Activated naive CD8-positive, alpha-beta T cell treated with anti-CD3 and anti-CD28 coated beads, Interleukin-2, amount 50 U/mL, for 24 hours (primary cell): ENCODE measurements at places on chromosomes 6 and 20.
A peak's percentile ranks its signal among the peaks of the same experiment; 100 is the strongest.

GRCh38 chr6:80197474-80197873 is 91.0 kb downstream of the BCKDHB start:
- DNase-seq: no peak

DNA sequence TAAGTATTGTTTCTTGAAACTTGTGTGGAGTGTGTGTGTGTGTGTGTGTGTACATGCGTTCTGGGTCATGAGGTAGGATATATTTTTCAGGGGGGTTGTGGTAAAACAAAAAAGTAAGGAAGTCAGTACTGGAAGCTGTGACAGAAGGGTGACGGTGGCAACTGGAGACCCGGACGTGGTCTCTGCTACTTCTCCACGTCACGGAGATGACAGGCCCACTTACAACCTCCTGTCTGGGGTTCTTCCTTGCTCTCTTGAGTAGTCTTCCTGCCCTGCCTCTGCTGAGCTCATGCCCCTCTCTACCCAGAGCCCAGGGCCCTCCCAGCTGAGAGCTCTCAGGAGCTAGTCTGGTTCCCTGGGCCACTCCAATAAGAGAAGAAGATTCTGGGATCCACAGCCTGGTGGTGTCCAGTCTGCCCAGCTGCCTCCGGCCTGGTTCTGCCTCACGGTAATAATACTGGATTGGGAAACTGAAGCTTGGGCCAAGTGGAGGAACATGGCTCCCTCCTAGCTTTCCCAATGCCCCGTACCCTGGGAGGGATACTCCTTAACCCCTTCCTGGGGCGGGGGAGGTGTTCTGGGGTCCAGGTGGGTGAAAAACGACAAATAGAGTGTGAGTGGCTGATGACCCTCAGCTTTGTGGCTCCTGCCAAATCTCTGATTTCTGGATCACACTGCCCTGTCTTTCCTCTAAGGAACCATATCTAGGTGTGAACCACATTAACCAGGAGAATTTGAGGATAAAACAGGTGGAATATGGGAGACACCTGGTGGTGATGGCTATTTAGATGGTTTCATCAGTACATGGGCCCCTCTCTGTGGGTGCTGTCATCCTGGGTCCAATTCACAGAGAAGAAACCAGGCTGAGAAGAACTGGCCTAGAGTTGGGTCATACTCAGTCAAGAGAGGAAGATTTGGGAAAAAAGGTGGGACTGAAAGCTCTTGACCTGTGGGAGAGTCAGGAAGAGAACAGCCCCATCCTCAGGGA is 27.2 kb downstream of the VEGFA start:
- DNase-seq: no peak

GRCh38 chr20:7505835-7506221 is 434.4 kb downstream of the HAO1 start:
- no peak for DNase-seq

DNA sequence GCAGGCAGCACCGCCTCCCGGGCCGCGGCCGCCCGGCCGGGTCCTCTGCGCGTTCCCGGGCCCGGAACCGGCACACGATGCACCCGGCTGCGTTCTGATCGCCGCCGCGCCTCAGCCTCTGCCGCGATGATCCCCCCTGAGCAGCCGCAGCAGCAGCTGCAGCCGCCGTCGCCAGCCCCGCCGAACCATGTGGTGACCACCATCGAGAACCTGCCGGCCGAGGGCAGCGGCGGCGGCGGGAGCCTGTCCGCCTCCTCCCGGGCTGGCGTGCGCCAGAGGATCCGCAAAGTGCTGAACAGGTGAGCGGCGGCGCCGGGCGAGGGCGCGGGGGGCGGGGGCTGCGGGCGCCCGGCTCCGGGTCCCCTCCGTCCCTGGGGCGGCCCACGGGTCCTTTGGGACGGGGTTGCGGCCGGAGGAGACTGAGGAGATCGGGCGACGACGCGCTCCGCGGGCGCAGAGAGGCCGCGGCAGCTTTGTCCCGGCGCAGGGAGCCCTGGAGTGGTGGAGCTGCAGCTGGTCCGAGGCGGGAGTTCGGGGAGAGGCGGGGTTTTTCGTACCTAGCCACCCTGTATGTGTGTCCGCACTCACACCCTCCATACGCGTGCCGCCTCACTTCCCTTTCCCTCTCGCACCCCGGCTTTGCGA is 659 bp downstream of the SLC35F1 start:
- no peak for DNase-seq

- DNase-seq: no peak
Measured at GRCh38 chr6:3801960-3802359, 47.2 kb upstream of the FAM50B start.

GRCh38 chr6:4732691-4733315 is 43.4 kb upstream of the CDYL start:
- no peak for DNase-seq

DNA sequence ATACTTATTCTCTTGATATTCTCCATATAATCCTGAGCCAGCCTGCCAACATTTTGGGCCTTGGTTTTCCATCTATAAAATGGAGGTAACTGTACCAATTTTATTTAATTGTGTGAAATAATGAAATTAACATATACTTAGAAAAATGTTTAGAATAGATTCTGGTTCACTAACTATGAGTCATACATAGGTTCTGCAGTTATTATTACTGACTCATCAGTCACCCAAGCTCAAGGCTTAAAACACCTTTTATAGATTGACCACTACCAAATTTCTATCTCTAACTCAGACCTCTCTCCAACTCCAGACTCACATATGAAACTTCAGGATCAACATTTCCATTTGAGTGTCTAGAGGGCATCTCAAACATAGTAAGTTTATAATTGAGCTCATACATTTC is 1277.2 kb upstream of the GJE1 start:
- no peak for DNase-seq

DNA sequence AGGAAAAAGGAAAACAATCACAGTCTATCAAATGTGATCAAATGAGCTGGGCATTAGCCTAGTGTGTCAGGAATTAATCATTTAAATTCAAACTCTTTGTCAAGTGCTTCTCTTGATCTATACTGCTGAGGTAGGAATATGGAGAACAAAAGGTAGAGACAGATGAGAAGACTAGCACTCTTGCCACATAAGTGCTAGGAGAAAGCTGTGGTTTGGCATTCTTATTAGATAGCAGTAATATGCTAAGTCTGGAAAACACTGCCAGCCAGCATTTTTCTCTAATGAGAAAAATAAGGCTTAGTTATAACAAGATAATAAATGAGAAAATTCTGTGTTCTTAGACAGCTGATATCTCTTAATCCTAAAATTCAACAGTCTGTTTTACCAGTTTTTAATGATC is 38.9 kb downstream of the ORC3 start:
- no peak for DNase-seq

DNA sequence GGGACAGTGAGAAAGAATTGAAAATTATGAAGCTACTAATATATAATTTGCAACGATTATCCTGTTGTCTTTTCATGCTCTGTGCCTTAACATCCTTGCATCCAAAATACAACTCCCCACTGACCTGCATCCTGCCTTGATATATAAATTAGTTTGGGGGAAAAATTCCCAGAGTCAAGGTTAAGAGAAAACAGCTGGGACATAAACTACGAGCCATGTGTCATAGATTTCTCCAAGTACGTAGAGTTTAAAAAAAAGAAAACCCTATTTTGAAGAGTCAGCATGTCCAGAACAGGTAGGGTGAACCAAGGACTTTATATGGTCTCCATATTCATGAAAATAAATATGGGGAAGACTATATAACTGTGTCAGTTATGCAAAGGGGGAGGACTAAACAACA is 123.8 kb upstream of the MARCKS start:
- DNase-seq: no peak

DNA sequence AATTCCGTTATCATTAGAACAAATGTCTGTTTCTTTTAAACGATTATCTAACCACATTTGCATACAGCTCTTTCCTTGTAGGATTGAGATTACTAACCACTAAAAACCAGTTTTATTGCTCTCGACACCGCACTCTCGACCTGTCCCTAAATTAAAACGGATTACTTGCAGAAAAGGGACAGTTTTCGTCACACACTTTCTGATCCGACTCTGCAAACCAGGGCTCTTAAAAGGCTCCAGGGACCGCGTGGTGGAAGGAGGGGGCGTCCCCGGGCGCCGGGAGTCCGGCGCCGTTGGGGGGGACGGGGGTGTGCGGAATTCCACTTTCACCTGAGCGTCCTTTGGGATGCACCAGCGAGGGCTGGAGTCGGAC is 731 bp downstream of the MAK start:
- peak; percentile 5 for DNase-seq

GRCh38 chr20:15673206-15673605 is 900.0 kb downstream of the KIF16B start:
- DNase-seq: no peak
